Right renal pelvis (tissue), 4 donors: ENCODE measurements at places on chromosomes 7 and 10. TPM values are rescaled to one million over a fixed set of nuclear protein-coding genes. Genes with fewer than 3 reads are reported as not detected.

Gene ARMC3
- polyA plus RNA-seq, result 13.3 TPM

Gene MINPP1
- polyA plus RNA-seq, result 50.2 TPM

Gene TLX1
- 0.13 TPM for polyA plus RNA-seq

Gene OPN1SW
- 1.5 TPM for polyA plus RNA-seq

GRCh38 chr10:5165738-5166137, 19.2 kb downstream of the AKR1C8 start:
- no peak for DNase-seq

GRCh38 chr7:25429731-25430130, 201.4 kb upstream of the NPVF start:
- DNase-seq, result no peak

DNA sequence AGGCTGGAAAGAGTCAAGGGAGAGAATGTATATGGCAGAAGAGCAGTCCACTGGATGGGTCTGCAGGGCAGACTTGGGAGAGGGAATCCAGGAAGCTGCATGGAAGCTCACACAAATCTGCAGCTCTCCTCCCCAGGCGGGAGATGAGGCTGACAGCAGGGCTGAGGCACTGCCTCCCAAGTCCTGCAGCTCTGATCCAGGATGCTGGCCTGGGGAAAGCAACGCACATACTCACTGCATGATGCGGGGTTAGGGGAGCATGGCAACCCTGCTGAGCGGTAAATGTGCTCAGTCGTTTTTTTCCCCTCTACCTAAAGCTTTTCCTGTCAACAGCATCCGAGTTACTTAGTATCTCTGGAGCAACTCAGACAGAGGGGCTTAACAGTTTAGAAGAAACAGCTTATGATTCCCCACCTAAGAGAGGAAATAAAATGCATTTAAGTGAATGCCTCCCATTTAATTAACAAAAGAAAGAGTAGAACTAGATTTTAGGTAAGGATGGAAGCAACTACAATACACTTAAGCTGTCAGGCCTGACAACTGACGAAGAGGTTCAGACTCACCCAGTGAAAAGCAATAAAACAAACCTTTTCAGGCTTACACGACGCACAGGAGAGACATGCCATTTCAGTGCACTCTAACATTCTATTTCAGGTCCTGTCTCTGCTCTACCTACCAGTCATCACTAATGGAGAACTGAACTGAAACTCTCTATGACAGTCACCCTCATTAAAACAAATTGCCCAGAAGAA, 37.0 kb downstream of the CHCHD3 start:
- no peak for DNase-seq
